Posterior vena cava (tissue), 2 donors: ENCODE measurements at places on chromosomes 4 and X.

- DNase-seq: no peak
Measured at GRCh38 chr4:182827954-182828353, 89.2 kb downstream of the DCTD start.

DNA sequence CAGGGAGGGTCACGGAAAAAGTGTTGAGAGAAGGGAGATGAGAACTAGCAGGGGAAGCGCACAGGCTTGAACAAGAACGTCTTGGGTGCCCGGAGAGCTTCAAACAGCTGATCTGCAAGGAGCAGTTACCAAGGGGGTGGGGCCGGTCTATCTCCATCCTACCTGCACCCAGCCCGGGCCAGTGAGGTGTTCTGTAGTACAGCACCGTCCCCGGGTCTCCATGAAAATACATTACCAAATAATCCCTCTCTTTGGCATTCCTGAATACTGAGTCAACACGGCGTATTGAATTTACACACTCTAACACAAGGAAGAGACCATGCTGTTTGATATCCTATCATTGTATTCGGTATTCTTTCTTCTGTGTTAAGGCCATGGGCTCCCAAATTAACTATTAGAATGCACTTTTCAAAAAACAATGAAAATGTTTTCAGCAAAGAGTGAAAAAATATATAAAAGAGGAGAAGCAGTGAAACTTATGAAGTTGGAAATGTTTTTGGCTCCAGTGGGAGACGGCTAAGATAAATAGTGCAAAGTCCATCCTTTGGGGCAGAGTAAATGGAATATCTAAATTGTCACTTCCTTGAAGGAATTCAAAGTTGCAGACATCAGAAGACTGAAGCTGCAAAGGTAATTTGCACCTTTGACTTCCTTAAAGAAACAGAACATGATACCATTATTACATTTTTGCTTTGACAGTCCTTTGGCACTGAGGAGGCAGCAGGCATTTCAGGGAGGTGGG lies 90.3 kb downstream of the DHRSX start:
- no peak for DNase-seq

GRCh38 chr4:72467633-72468032 lies 101.4 kb downstream of the ADAMTS3 start:
- DNase-seq: no peak

GRCh38 chr4:120130786-120131185 lies 64.1 kb upstream of the MAD2L1 start:
- DNase-seq: no peak

DNA sequence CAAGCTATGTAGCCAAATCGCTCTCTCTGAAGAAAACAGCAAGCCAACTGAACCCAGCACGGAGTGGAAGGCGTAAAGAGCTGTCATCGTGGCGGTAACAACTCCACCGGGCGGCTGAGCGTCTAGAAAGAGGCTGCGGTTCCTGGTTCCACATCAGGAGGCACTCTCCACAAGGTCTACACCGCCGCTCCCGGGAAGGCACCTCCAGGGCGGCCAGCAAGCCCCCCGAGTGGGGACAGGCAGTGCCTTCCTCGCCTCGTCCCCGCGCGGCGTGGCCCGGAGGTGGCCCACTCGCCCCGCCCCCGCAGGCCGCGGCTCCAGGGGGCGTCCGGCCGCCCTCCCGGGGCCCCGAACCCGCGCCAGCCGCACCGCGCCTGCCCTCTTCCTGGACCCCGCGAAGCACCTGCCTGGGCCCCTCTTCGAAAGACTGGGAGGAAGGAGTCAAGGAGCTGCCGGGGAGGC lies 755 bp downstream of the KLHL8 start:
- peak; percentile 84 for DNase-seq

DNA sequence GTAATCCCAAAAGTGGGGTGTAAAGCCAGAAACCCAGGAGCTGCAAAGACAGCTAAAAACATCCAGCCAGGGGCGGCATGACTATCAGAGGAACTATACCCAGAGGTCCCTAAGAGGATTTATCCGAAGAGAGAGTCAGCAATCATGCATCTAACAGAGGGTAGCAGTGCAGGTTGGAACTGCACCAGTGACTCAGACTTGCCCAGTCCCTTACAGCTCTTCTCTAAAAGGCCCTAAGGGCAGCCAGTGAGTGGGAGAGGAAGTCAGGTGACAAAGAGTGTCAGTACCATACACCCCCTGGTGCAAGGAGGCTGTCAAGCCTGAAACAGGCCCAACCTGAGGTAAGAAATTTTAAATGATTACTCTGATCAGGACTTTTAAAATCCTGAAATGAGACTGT lies 88.1 kb downstream of the CAMK2D start:
- no peak for DNase-seq

DNA sequence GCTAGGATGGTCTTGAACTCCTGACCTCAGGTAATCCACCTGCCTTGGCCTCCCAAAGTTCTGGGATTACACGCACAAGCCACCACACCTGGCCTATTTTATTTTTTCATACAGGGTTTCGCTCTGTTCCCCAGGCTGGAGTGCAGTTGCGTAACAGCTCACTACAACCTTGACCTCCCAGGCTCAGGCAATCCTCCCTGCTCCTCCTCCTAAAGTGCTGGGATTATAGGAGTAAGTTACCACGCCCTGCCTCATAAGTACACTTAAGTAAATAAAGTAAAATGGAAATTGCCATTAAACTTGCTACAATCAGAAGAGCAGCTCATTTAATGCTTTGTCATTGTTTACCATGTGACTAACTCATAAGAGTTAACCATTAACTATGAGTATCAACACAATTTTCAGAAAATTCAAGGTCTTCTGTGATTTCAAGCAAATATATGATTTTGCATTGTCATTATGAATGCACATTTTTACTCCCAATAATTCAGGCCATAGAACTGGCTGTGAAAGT lies 12.3 kb downstream of the UGDH start:
- DNase-seq: no peak

DNA sequence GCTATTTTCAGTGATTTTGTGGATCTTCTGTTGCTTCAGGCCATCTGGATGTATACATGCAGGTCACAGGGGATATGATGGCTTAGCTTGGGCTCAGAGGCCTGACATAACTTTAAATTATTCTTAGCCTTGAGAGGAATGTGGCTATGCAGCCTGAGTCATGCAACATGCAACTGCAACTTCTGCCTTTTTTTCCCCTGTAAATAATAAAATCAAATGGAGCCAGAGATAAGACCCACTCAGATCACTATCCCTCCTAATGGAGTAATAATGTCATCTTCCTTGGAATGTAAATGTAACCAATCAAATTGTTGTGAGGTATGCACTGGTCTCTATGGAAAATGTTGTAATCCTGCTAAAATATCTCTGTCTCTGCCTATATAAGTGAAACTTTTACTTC lies 54.9 kb downstream of the MAGEB17 start:
- DNase-seq: no peak

GRCh38 chr4:103105558-103106356 lies 6.1 kb upstream of the BDH2 start:
- DNase-seq: no peak

DNA sequence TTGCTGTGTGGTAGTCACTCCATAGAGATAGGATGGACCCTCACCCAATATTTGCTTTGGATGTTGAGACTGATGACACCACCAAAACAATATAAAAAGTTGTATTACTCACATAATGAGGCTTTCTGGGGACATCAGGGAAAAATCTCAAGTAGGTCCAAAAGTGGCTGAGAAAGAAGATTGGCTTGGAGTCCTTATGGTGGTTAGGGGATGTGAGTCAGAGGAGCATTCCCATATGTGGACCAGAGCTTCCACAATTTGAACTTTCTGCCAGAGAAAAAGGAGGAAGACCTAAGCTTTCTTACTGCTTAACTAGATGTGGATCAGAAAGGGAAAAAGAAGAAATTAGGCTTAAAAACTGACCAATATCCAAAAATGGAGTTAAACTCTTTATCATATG lies 460.5 kb downstream of the SH3BGRL start:
- no peak for DNase-seq

- DNase-seq: no peak
Measured at GRCh38 chr4:16213121-16213520, 13.2 kb downstream of the TAPT1 start.

- DNase-seq: no peak
Measured at GRCh38 chr4:2336659-2337058, 74.8 kb upstream of the MXD4 start.

DNA sequence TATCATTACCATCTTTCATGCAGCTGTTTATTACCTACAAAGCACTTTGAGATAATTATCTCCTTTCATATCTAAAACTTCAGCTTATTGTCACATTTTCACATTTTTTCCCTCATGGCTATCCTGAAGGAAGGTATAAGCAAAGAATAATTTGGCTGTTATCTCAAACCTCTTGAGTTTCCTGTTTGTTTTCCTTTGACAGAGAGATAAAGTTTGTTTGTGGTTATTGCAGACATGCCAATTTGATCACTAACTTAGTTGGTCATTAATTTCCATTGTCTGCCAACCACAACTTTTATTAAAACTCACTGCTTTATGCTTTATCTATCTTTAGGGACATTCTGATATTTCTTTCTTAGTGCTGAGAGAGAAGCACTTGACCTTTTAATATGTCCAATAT lies 89.8 kb upstream of the SPANXB1 start:
- no peak for DNase-seq

DNA sequence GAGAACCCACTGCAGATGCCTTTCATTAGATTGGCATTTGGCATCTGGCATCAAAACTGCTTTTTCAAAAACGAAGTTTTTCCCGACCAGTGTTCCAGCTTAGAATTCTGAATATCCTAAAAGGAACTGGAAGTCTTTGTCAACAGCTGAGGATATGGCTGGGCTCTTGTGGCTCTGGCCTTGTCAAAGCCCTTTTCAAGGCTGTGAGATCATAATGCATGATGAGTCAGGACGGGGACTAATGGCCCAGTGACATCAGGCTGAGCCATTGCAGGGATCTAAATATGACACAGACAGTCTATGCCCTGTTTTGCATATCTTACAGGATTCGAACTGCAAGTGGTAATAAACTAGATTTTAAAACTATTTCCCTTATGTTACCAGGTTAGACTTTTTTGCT lies 306.4 kb downstream of the PTTG2 start:
- no peak for DNase-seq

- DNase-seq: no peak
Measured at GRCh38 chr4:101600287-101600686, 190.2 kb upstream of the BANK1 start.

DNA sequence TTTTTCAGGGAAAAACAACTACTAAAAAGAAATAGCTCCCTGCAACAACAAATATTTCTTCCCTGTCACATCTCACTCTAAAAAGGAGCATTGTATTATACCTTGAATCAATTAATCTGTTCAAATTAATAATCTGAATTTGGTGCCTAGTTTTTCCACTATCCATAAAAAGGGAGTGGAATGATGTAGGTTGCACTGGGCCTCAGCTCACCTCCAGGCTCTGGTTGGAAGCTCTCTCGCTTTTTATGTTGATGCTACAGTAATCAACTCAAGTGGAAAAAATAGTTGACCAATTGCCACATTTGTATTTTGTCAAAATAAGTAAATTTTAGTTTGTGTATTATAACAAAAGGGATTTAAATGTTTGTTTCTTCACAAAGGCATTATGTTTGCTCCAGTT lies 126.1 kb downstream of the MAD2L1 start:
- no peak for DNase-seq

DNA sequence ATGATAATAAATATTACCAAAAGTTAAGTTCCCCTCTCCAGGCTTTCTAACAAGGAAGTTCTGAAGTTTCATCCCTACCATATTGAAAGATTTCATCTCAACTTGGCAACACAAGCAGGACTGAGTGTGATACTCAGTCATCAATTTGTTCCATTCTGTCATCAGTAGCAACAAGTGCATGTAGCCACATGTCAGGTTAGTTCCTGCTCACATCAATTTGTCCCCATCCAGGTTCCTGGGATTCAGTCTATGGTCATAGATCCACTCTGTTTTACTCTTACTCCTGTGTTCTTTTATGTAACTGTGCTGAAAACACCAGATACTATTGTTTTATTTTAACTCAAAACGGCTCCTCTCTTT lies 22.2 kb downstream of the SMPX start:
- DNase-seq: no peak

DNA sequence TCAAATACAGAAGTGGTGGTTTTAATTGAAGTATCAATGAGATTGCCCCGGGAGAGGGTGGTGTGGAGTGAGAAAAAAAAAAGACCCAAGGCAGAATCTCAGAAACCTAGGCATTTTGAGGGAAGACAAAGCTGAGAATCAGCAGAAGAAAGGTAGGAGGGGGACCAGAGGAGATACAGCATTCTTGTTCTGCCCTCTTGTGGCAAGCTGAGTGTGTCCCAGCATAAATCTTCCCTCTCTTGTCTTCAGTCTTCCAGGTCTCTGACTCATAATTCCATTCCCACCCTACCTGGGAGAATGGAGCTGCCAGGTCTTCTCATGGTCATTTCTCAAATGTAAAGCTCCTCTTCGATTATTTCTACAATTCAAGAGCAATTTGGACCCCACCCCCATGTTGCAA lies 32.7 kb upstream of the MAGED1 start:
- no peak for DNase-seq

GRCh38 chr4:98068495-98068894 lies 74.8 kb downstream of the STPG2 start:
- no peak for DNase-seq

DNA sequence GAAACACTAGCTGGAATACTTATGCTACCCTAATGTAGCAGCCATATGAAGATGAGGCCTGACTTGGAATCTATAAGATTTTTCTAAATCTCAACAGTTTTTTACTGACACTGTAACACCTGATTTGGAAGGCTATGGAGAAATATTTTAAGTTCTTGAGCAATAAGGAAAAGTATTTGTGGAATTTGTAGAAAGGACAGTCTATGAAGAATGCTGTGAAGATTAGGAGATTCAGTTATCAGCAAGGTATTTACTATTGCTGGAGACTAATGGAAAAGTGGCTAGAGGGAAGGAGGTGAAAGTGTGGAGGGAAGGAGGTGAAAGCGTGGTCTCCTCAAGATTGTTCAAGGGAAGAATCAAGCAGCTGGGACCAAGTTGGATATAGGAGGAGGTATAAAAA lies 190.0 kb upstream of the EMCN start:
- DNase-seq: no peak

- no peak for DNase-seq
Measured at GRCh38 chr4:1839282-1839681, 16.7 kb downstream of the LETM1 start.

DNA sequence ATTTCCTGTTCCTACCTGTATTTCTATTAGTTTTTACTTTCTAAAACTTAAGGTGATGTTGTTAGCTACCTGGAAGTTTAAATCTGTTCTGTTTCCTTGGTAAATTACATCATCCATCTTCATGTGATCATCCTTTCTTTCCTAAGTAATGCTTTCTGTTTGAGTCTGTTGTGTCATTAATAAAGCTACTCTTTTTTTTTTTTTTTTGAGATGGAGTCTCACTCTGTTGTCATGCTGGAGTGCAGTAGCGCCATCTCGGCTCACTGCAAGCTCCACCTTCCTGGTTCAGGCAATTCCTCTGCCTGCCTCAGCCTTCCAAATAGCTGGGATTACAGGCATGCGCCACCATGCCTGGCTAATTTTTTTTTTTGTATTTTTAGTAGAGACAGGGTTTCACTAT lies 73.3 kb downstream of the FIP1L1 start:
- DNase-seq: no peak
